ENCODE measurements at places on chromosomes 1 and 21.

- DNase-seq = no peak
Observed at GRCh38 chr1:54345116-54345515, 61.1 kb downstream of the SSBP3 start.

GRCh38 chr1:10717296-10718082 is 79.0 kb downstream of the CASZ1 start:
- no peak for DNase-seq

GRCh38 chr21:30953605-30954004 is 72.2 kb upstream of the KRTAP11-1 start:
- DNase-seq = no peak

DNA sequence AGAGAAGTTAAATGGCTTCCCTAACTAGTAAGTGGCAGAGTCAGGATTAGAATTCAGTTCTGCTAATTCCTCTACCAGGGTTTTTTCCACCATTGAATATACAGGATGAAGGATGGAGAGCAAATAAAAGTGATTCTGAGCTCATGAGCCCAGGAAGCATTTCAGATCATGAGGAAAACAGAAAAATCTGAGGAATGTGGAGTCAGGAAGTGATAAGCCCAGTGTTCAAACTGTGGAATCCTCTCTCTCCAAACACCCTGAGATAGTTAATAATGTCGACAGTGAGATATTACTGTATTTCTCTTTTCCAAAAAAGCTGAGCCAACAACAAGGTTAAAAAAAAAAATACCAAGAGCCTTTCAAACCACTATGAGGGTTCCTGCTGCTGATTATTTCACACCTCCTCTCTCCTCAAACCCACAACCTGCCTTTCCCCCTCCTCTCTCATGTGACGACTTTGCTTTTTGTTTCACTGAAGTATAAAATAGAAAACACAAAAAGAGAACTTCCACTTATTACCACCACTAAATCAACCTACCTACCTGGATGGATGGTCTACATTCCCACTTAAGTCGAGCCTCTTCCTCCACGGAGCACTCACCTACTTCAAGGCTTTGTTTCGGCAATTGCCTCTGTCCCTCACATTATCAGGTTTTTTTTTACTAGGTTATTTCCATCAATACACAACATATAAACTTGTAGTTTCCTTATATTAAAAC is 8.9 kb downstream of the SLAMF1 start:
- DNase-seq = no peak

- DNase-seq = no peak
Observed at GRCh38 chr1:39238476-39238875, 34.0 kb downstream of the MACF1 start.

DNA sequence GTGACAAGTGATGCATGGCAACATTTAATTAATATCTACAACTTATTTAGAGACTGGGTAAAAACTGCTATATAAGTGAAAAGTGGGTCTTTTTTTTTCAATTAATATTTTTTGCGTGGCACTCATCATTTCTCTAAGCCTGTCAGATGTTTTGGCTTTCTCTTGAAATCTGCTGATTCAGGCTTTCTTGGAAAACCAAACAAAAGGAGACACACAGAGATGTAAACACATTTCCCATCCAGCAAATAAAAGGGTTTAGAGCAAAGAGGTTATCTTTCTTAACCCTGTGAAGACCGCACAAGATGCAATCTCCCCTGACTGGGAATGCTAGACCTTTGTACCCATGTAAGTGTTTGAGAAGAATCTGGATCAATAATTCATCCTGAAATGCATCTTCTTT is 48.7 kb upstream of the PLXNA2 start:
- no peak for DNase-seq

DNA sequence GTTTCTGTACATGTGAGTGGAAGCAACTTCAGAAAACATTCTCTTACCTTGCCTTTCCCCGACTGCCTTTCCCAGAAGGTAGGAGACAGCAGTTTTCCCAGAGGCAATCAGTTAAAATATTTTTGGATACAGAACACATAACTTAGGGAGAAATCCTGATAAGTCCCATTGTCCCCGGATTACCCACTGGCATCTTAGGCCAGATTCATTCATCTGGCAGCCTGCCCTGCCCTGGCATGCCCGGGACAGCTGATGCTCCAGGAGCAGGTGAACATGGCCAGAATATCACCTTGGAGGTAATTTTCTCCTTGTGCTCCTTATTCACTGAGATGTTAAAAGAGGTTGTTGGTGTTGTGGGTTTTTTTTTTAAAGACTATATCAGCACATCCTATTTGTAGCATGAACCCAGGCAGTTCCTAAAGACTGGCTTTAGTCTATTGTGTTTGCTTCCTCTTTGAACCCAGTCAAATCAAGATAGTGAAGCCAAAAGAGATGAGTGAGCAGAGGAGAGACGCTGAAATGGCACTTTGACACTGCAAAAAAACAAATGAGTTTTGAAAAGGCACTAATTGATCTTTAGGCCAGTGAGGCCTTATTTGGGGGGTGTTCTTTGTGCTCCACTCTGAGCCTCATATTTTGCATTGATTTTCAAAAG is 139.6 kb downstream of the PLPP3 start:
- peak; percentile 36 for DNase-seq

DNA sequence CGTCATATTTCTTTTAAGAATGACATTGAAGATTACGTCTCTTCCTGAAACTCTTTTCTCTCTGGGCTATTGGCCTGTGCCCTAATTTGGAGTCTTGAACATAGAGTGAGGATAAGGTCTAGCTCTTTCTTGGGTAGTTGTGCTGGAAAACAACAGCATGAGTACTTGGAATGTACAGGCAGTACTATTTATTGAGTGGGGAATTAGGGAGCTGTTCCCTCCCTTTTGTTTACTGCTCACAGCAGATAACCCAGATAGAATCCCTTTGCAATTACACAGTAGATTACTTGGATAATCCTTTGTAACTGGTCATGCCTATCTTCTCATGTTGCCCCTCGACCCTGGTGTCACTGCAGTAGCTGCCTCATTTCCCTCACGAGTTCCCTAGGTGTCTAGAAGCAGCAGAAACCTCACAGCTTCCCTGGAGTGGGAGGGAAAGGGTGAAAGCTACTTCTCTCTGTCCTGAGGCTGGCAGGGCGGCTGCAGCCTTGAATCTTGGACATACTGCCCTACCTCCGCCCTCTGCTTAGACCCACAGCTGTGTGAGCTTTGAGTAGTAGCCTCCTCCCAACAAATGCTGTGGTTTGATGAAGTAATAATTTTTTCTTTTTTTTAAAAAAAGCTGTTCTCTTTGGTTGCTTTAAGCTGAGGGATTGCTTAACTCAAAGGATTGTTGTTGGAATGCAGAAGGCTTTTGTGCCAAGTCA is 70.6 kb downstream of the FGGY start:
- DNase-seq = no peak

DNA sequence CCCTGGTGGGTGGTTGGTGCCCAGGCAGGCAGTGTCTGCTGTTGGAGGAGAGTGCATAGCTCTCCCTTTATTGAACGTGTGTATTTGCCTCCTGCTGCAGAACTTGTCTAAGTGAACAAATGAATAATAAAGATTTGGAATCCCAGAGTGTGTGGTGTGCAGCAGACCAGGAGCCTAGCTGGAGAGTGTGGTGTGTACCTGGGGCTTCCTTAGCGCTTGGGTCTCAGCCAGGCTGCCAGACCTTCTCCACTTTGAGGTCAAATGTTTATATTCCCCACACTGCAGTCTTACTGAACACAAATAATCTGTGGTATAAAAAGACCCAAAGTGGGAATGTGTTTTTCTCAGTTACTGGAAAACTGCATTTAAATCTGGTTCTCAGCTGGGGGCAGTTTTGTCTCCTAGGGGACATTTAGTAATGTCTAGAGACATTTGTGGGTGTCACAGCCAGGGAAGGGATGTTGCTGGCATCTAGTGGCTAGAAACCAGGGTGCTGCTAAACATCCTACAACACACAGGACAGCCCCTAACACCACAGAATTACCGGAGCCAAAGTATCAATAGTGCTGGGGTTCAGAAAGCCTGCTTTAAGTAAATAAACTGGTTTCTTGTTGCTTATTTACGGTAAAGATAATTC is 23.6 kb downstream of the SLC37A1 start:
- DNase-seq = no peak

- no peak for DNase-seq
Observed at GRCh38 chr1:188382851-188383250, 1554.1 kb downstream of the PLA2G4A start.

DNA sequence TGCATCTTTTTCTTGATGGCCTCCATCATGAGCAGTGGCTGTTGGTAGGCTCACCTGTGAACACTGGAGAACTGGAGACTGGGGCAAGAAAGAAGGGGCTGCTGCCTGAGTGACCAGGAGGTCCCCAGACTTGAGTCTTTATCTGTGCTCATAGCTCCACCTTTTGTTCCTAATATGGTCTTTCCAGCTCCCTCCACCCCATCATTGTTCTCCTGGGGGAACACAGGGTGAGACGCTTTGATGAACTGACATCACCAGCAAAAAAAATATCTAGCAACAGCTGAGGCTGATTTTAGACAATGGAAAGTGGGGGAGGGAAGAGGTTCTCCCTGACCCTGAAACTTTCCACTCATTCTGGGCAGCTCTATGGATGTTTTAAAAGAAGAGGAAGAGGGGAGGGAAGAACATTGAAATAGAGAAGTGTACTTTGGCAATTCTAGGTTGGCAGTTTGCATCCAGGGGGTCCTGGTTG is at the start of gene TPM3:
TSS of gene TPM3 (minus strand) at position 111 of the 472 bp plus-strand sequence. CDS start at position 29, 82 bp downstream.
- DNase-seq = no peak

GRCh38 chr1:228669242-228669585 is 66.1 kb upstream of the RHOU start:
- DNase-seq = no peak

DNA sequence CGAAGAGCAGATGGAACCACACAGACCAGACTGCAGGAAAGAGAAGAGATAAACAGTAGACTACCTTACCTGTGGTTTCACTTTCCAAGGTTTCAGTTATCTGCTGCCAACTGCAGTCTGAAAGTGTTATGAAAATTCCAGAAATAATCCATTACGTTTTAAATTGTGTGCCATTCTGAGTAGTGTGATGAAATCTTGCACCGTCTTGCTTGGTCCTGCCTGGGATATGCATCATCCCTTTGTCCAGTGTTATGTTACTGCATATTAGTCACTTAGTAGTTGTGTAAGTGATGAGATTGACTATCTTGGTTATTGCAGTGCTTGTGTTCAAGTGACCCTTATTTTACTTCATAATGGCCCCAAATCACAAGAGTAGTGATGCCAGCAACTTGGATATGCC is 33.9 kb downstream of the DNAJC6 start:
- no peak for DNase-seq

DNA sequence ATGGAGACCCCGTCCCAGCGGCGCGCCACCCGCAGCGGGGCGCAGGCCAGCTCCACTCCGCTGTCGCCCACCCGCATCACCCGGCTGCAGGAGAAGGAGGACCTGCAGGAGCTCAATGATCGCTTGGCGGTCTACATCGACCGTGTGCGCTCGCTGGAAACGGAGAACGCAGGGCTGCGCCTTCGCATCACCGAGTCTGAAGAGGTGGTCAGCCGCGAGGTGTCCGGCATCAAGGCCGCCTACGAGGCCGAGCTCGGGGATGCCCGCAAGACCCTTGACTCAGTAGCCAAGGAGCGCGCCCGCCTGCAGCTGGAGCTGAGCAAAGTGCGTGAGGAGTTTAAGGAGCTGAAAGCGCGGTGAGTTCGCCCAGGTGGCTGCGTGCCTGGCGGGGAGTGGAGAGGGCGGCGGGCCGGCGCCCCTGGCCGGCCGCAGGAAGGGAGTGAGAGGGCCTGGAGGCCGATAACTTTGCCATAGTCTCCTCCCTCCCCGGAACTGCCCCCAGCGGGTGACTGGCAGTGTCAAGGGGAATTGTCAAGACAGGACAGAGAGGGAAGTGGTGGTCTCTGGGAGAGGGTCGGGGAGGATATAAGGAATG is 505 bp downstream of the LMNA start:
- DNase-seq = no peak
